ENCODE measurements at places on chromosomes 13 and 19.

DNA sequence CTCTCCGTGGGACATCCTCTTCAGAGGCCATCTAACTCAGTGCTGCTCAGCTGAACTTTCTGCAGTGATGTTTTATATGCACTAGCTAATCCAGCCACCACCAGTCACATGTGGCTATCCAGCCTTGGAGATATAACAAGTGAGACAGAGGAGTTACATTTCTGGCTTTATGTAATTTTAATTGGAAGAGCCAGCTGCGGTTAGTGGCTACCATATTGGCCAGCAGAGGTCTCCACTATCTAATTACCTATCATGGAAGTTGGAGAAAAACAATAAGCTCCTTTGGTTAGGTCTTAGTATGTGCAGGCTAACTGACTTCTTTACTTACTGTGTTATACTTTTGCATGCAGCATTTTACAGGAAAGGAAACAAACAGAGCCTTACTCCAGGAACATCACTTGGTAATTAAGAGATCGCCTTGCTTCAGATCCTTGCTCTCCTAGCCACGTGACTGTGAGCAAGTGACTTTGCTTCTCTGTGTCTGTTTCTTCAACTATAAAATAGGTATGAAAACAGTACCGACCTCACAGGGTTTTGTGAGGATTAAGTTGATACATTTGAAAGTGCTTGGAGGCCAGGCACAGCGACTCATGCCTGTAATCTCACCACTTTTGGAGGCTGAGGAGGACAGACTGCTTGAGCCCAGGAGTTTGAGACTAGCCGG lies 1.6 kb upstream of the KLK10 start:
- DNase-seq, result no peak

DNA sequence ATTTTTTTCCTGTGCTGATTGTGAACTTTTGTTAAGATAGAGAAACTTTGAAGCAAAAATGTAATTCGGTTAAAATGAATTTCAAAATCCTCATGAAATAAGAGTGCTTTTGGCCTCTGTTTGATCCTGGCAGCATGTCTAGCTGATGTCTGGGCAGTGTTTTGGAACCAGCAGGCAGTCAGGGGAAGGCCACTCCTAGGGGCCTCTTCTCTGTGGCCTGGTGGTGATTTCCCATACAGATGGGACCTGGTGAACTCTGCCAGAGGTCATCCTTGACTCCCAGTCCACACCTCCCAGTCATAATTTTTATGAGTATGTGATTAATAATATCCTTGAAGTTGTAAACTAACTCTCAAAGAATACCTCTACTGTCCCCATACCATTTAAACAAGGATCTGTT lies 226.6 kb downstream of the PCCA start:
- no peak for DNase-seq

- no peak for DNase-seq
Measured at GRCh38 chr13:107088061-107088460, 520.1 kb upstream of the ARGLU1 start.

GRCh38 chr19:55493052-55493644 lies 4.9 kb downstream of the SSC5D start:
- no peak for DNase-seq

DNA sequence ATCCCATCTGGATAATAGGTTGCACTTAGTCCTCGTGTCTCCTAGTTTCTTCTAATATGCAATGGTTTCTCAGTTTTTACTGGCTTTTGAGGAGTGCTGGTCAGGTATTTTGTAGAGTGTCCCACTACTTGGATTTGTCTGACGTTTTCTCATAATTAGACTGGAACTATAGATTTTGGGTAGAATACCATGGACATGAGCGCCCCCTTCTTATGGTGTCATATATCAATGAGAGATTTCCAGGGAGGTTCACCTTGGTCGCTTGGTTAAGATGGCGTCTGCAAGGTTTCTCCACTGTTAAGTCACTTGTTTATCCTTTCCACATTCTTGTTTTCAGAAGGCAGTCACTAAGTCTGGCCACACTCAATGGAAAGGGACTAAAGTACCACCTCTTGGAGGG lies 6.7 kb downstream of the SOHLH2 start:
- DNase-seq, result no peak

GRCh38 chr13:64052521-64052920 lies 2636.9 kb upstream of the PCDH20 start:
- DNase-seq, result no peak

DNA sequence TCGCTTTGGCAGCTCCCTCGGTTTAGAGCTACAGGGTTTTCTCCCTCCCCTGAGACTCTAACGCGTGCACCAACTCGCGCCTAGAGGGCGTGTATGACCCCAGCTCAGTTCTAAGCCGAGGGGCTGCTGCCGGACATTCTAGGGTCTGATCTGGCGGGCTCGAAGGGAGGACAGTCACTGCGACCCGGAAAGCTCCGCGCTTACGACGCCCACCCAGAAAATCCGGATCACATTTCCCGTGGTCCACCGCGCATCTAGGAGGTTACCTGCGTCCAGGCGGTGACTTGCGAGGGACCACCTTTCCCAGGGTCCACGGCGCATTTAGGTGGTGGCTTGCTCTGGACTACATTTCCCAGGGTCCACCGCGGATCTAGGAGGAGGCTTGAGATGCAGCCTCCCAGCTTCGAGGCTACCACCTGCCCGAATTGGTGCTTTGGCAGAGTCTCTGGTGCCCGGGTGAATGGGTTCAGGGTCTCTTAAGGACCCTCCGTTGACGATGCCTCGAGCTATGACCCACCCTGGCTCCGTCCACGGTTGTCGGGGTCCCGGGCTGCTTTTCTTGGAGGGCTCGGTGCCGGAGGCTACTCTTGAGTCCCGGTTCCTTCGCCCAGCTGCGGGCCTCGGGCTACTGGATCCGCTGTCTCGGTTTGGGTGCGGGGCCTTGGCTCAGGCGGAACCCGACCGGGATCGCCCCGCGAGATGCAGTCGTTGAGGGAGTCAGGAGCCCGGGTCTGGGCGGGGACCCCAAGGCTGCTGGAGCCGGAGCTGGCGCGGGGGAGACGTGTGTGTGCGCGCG lies 30.5 kb downstream of the ZNF146 start:
- no peak for DNase-seq

DNA sequence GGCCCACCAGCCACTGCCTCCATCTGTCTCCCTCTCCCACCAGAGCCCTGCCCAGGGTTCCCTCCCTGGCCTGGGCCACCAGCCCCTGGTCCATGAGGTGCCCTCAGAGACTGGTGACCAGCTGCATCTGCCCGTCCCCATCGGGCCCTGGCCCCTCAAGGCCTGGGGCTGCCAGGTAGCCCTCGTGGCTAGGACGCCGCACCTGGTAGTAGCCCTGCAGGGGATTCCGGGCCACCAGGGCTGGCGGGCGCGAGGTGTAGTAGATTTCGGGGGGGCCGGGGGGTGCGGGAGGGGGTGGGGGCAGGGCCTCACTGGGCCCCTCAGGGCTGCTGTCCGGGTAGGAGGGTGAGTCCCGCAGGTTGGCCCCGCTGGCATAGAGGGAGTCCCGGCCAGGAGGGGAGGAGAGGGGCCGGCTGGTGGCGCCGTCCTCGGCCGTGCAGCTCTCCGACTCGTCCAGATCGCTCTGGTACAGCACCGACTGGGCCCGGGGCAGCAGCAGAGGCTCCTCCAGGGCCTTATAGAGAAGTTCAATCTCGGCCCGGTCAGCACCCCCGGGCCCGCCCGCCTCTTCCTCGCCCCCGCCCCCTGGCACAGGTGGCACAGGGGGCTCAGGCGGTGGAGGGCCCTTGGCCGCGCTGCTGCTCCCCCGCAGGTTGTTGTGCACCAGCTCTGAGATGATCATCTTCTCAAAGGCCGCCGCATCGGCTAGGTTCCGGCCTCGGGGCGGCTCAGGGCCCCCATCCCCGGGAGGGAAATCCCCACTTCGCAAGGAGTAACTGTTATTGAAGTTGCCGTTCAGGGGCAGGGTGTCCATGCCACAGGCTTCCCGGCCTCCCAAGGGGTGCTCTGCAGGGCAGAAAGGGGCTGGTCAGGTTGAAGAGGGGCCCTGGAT lies 14.6 kb upstream of the ASF1B start:
- no peak for DNase-seq

DNA sequence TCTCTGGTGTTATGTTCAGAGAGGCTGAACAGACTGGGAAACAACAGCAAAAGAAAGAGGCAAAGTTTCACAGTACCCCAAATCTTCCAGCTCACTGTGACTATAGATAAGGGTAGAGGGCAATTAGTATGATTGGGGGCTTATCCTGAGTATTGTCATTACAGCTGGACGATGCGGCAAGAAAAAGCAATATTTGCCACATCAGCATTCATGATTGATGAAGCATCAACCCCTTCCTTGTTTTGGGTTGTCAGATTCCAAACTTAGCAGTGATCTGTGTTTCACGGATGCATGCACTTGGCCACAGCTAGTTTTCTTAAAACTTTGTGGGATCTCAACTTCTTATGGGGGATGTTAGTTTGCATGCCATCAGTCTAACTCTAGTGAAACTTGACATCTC lies 348.8 kb upstream of the SLITRK5 start:
- DNase-seq, result no peak

DNA sequence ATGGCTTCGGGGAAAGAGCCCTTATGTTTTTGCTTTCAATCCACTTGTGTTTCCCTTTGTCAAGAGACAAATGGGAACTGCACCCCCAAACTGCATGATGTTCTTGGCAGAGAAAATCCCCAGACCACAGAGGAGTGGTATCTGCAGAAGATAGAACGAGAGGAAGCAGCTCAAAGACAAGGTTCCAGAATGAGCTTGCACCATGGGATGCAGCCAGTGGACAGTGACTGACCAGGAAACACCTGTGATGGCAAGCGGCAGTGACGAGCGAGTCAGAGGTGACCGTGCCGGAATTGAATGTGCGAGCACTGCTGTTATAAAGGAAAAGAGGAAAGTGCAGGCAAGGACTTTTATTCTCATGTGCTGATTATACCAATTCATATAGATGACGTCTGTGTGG lies 46.3 kb downstream of the IRS2 start:
- no peak for DNase-seq

- no peak for DNase-seq
Measured at GRCh38 chr19:48606463-48607358, at the start of gene SPACA4. SPACA4 (plus strand) TSS chr19:48606742; CDS start chr19:48606979, 237 bp downstream.

DNA sequence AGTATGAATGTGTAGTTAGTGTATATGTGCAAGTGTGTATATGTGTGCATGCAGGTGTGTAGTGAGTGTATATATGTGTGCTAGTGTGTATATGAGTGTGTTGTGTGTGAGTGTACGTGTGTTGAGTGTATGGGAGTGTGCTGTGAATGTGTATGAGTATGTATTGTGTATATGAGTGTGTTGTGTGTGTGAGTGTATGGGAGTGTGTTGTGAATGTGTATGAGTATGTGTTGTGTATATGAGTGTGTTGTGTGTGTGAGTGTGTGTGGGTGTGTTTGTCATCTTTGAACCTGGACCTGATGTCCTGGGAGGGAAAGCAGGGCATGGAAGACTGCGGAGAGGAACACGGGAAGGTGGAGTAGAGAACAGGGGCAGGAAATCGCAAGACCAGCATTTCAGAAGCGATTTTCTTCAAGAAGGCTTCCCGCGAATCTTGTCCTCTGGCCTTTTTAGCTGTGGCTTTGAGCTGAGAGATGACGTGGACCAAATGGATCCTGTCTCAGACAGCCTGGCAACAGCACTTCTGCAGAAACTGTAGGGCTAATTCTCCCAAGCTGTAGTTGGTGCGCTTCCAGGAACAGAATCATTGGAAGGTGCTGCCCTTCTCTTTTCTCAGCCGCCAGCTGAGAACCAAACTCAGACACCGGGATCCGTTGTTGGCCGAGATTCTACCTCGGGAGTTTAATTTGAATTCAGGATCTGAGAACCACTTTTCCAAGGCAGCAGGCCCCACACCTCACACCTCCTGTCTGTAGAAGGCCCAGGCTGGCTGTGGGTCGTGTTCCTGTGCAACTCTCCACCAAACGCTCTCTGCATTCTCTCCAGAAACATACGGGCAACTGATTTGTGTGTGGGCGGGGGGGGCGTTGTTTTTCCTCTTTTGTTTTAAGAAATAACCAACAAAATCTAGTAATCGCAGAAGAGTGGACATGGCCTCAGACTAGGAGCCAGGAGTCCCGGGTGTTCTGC lies 94.7 kb upstream of the RAP2A start:
- no peak for DNase-seq

- no peak for DNase-seq
Measured at GRCh38 chr13:95926231-95926630, 127.0 kb downstream of the UGGT2 start.

GRCh38 chr13:23716401-23716800 lies 146.2 kb downstream of the TNFRSF19 start:
- no peak for DNase-seq

DNA sequence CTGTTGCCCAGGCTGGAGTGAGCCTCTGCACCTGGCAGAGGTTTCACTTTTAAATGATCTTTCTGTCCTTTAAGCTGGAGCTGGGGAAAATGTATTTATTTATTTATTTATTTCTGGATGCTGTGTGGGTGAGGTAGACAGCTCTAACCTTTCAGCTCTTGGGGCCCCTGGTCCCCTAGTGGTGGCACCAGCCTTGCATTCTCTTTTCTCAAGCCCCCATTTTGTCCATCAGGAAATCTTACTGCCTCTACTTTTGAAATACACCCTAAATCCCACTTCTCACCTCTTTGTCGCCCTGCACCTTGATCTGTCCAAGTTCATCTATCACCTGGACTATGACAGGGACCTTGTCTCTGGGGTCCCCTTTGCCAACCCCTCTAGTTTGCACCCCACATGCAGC lies 2.1 kb upstream of the B9D2 start:
- no peak for DNase-seq

- DNase-seq, result no peak
Measured at GRCh38 chr19:51820831-51821446, 26.0 kb downstream of the FPR3 start.

- DNase-seq, result no peak
Measured at GRCh38 chr19:13881692-13882418, 4.9 kb downstream of the NANOS3 start.

DNA sequence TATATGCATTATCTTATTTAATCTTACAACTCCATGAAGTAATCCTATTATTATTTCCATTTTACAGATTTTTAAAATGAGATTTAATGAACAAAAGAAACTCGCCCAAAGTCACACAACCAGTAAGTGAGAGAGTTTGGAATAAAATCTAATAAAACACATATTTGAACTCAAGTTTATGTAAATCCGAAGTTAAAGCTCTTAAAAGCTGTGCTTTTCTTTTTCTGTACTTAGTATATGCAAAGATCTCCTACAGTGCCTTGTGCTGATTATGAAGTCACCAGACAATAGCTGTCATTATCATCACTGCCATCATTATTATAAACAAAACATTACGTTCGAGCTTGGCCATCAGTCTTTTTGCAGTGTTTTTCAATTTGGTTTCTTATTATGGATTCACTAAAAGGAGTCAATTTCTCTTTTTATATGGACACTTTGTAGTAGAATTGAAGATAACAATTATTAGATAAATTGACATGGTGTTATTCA lies 29.7 kb upstream of the ENOX1 start:
- DNase-seq, result no peak
